Nephron progenitor cell (in vitro differentiated cells): ENCODE measurements at places on chromosomes 3 and 15.

DNA sequence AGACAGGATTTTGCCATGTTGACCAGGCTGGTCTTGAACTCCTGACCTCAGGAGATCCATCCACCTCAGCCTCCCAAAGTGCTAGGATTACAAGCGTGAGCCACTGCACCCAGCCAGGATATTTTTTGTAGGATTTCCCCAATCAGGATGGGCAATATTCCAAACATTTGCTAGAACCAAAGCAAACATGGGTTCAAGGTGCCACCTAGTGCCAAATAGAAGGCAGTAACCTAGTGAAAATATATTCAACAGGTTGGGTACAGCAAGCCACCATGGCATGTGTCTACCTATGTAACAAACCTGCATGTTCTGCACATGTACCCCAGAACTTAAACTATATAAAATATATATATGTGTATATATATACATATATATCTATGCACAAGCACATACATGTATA is 185.9 kb upstream of the CADM2 start:
- DNase-seq = no peak

DNA sequence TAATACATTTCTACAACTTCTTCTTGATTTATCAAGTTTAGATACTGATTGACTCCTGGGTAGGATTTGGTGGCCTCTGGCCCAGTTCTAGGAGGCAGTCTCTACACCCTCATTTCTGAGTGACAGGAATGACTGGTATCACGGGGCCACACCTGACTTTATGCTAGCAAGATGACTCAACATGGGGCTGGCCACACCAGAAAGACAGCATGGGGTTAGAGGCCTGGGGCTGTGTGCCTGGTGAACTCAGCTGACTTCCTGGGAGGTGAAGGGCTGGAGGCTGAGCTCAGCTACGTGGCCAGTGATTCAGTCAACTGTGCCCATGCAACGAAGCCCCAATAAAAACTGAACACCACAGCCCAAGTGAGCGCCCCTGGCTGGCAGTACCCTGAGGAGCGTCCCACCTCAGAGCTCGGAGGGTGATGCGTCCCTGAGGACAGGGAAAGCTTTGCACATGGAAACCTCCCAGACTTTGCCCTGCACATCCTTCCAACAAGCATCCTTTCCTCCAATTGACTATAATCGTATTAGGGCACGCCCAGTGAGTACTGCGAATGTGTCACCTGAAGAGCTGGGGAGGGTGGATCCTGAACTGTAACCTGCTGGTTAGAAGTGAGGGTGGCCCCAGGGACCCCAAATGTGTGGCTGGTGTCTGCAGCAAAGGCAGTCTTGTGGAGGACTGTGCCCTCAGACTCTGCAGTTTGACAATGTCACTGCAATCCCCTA is 57.2 kb downstream of the NIPA2 start:
- DNase-seq = no peak

- no peak for DNase-seq
Observed at GRCh38 chr3:98901119-98901391, 440 bp downstream of the DCBLD2 start.

GRCh38 chr15:83504365-83504764 is 57.2 kb downstream of the SH3GL3 start:
- no peak for DNase-seq

- no peak for DNase-seq
Observed at GRCh38 chr3:50536471-50537180, 30.9 kb downstream of the C3orf18 start.

- DNase-seq = no peak
Observed at GRCh38 chr3:46399098-46399497, 7.8 kb downstream of the CCR5AS start.

DNA sequence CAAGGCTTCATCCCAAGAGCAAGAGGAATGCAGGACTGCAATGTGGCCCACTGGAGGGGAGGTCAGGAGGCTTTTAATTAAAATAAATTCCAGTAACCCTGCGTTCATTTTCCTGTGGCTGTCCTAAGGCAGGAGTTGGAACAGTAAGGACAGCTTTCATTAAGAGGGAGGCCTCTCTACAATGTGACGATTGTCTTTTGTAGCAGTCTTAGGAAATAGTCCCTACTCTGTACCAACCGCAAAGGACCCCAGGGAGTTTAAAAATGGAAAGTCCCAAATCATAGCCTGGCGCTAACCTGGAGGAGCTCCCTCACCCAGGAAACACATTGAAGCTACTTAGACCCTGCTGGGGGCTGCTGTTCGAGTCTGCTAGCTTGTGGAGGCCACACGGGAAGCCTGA is 62.8 kb downstream of the SYNM start:
- no peak for DNase-seq

GRCh38 chr3:169295912-169296570 is 367.5 kb downstream of the MECOM start:
- DNase-seq = no peak

DNA sequence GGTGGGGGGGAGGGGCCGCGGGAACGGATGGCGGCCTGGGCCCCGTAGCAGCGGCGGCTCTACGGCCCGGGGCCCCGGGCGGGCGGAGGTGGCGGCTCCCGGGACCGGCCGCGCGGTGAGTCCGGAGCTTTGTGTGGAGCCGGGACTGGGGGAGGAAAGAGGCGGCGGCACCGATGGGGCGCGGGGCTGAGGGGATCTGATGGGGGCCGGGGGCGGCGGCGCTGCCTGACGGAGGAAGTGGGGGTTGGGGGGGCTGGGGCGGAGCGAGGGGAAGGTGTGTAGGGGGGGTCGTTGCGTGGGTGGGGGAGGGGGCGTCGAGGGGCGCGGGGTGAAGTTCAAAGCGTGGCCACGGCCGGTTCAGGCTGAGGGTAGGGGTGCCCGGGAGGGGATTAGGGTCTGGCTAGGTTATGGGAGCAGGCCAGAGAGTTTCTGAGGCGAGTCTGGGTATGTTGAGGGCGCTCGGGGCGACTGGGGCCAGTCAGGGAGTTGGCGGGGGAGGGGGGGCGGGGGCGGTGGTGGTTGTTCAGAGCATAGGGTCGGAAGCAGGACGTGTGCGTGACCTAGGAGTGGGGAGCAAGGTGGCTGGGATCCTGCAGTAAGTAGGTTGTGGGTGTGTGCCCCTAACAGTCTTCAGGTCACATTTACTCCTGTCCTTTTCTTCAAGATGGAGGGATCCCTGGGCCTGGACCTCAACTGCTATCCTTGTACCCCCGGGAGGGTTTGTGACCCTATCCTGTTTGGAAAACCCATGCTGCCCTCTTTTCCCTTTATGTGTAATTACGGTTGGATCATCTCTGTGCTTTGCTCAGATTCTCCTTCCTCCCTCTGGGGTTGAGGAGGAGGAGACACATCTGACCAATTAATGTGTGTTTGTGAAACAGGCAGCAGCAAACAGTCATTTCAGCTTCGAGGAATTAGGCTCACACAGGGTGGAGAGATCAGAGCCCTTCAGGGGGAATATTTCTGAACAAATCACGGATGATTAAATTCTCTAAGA is 644 bp downstream of the ZNF609 start:
- DNase-seq = no peak

GRCh38 chr3:9399746-9400145 is 2.3 kb downstream of the SETD5 start:
- peak; percentile 60 for DNase-seq

GRCh38 chr3:134059671-134060560 is 30.2 kb upstream of the SLCO2A1 start:
- no peak for DNase-seq

- DNase-seq = no peak
Observed at GRCh38 chr3:72789786-72790185, 58.5 kb downstream of the SHQ1 start.

- DNase-seq = no peak
Observed at GRCh38 chr3:40770061-40770460, 245.3 kb downstream of the ZNF621 start.

DNA sequence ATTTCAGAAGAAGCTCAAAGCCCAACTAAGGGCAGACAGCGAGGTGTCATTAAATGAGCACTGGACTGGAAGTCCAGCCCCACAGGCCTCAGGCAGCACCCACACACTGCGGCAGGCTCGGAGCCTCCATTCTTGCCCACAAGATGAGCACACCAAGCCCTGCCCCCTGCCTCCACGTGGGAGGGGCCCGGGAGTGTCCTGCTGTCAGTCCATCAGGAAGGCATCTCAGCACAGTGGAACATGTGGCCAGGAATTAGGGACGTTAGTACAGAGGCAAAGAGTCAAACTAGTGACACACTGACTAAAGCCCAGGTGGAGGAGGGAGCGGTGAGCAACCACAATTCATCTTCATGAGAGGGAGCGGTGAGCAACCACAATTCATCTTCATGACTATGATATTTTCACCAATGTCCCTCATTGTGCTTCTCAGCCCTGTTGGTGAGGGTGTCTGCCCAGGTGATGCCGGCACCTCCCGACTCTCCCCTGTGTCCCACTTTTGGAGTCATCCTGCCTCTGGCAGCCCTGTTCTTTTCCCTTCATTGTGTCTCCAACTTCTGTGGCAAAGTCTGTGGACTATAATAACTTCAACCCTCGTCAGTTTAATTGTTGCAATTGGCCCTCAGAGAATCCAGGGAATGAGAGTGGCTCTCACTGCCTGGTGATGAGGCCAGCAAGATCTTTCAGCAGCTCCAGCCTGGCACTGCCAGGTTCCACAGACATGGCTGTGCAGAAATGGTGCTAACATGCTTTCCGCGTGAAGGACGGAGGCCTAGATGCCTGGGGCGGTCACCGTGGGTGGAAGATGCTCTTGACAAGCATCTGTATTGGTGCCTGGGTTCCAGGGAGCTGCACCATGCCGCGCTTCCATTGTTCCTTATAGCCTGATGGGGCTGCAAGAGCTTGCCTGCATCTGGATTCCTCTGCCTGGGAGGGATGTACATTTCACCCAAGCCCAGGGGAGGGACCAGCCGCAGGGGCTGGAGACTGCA is 23.1 kb upstream of the SKOR1 start:
- DNase-seq = no peak

GRCh38 chr3:10462641-10463532 is 42.5 kb downstream of the ATP2B2 start:
- no peak for DNase-seq

GRCh38 chr3:169699070-169699469 is 35.6 kb upstream of the MECOM start:
- DNase-seq = no peak

DNA sequence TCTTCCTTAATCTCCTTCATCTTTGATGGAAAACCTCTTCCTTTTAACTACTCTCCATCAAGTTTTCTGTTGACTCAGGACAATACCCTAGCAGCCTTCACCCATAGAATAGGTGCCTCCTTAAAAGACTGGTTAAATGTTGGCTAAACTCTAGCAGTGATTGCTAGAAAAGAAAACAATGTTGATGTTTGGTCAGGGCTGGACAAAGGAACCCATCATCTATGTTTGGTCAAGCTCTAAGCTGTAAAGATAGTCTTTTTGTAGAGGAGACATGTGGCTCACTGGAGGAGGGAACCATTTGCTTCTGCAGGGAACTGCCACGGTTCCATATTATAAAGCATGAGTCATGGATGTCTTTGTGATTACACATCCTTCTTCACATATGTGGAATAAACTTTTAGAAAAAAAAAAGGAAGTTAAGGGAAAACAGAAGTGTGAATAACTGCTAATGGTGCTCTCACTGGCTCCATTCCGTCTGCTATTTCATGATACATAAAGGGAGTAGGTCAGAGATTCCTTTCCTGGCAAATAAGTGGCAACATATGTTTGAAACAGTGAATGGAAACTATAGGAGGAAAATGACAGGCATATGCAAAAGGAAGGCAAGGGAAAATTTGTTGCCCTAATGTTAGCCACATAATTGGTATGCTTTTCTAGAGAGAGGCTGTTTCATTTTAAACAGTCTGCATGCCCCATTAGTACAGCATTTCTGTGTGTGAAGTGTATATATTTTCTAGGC is 78.2 kb downstream of the CMSS1 start:
- DNase-seq = no peak

- DNase-seq = no peak
Observed at GRCh38 chr15:33419701-33420100, 108.9 kb downstream of the RYR3 start.

DNA sequence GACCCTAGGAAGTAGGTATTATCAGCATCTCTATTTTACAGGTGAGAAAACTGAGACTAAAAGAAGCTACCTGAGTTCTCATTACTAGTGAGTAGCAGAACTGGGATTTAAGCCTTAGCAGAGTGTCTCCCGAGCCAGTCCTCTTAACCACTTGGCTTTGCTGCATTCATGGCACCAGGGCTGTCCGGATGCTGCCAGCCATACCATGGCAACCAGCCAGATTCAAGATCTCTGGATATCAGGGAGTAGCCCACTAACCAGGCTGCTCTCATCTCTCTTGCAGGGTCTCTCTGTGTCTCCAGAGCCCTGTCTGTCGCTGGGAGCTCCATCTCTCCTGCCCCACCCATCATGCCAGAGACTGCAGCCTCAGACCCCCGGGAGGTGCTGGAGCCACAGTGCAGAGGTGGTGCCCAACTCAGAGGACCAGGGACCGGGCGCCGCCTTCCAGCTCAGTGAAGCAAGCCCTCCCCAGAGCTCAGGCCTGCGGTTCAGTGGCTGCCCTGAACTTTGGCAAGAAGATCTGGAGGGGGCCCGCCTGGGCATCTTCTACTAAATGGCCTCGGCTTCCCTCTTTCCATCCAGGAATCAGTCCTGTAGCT is 1.7 kb downstream of the MESP2 start:
- no peak for DNase-seq

DNA sequence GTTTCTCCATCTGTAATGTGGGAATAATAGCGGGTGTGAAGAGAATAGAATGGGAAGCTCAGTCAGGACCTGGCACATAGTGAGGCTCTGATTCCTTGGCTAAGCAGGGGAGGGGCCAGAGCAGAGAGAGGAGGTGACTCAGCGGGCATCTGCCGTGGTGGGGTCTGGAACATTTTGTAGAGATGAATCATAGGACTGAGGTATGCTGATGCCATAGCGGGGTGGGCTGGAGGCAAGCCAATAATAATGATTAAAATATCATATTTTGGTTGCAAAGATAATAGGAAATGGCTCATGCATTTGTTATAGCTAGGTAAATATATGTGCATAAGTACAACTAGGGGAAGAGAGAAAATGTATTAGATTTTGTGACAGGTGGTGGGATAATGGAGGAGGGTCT is 11.2 kb downstream of the TGM4 start:
- no peak for DNase-seq

GRCh38 chr3:160055659-160056058 is 67.0 kb downstream of the IL12A start:
- no peak for DNase-seq

- DNase-seq = no peak
Observed at GRCh38 chr15:65580287-65580686, 30.6 kb downstream of the INTS14 start.
